Stimulated activated CD4-positive, alpha-beta T cell treated with anti-CD3 and anti-CD28 coated beads, Interleukin-2, amount 100 ng/mL, for 48 hours (primary cell): ENCODE measurements at places on chromosomes 3 and 15.
A peak's percentile ranks its signal among the peaks of the same experiment; 100 is the strongest.

DNA sequence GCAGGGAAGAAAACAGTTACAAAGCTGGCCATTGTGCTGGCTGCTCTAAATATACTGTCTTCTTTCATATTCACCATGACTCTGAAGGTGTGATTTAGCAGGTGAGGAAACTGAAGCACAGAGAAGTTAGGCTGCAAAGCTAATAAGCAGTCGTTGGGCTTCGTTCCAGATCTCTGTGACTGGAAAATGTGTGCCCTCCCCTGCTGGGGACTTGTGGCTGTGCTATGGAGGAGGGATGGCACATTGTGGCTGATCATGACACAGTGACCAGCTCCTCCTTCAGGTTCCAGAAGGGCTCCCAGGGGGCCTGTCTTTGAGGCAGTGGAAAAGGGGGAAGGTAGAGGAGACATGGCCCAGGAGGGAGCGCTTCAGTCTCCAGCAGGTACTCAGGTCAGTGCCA, 19.2 kb downstream of the PXK start:
- no peak for DNase-seq

DNA sequence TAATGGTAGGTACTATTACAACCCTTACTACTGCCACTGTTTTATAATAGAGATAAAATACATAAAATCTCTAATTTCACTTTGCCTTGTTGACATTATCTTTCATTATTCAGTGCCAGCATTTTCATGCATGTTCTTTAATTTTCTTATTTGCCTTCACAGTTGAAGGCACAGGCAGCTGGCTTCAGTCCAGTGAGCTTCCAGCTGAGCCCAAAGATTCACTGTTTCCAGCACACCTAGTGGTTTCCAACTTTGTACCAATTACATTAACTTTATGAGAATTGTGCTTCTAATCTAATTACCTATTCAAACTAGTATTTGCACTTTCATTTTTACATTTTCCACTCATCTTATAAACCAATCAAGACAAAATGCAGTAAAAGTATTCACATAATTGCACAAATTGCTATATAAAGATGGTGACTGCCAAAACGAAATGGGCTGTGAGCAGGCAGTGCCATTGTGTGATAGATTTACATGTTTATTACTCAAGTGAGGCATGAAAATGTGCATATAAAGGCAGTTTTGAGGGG, 228.3 kb downstream of the MFSD1 start:
- no peak for DNase-seq

GRCh38 chr15:29285386-29285785, 15.8 kb upstream of the NSMCE3 start:
- DNase-seq: no peak

DNA sequence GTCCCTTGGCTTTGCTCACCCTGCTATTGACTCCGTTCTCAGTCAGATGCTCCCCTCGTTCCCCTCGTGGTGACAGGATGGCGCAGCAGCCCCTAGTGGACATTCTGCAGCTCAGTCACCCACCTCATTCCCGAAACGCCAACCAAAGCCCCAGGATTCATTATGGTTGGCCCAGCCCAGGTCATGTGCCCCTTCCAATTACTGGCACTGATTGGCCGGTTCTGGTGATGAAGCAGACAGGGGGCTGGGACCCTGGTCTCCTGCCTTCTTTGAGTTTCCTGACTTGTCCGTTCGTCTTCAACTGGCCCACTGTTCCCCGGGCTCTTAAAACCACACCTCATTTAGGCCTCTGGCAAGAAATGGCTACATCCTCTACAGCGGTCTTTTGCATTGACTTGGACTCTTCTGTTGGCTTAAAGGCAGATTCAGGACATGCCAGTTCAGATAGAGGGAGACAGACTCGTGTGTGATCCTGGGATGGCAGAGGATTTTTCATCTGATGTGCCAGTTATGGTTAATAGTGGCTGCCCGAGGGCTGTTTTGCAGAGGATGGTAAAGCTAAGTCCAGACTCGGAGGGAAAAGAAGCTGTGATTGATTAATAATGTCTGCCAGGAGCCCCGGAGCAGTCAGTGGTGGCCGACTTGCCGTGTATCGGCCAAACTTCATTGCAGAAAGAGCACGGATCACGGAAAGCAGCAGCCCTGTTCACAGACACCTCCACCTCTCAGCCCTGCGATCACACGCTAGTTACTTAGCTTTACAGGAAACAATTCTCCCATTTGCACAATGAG, 37.8 kb downstream of the LSM3 start:
- DNase-seq: peak; percentile 41

GRCh38 chr3:160686955-160687535, 10.1 kb downstream of the ARL14 start:
- no peak for DNase-seq

DNA sequence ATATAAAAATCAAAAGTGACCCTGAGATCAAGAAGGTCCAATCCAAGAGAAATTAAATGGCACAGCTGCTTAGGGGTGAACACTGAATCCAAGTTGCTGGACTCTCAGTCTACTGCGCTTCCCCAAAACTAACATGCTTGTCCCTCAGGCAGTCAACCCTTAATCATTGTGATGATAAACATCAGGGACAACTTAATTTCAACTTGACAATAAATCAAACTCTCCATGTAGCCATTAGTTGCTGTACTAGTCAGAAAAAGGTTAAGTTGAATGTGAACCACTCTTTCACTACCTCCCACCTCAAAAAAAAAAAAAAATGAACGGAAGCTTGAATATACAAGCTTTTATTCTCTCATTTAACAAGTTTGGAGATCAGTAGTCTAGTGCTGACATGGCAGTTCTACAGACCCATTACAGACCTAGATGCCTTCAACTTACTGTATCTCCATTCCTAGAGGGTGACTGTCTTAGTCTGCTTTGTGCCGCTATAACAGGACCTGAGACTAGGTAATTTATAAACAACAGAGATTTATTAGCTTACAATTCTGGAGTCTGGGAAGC, 185.7 kb downstream of the FHIT start:
- no peak for DNase-seq

DNA sequence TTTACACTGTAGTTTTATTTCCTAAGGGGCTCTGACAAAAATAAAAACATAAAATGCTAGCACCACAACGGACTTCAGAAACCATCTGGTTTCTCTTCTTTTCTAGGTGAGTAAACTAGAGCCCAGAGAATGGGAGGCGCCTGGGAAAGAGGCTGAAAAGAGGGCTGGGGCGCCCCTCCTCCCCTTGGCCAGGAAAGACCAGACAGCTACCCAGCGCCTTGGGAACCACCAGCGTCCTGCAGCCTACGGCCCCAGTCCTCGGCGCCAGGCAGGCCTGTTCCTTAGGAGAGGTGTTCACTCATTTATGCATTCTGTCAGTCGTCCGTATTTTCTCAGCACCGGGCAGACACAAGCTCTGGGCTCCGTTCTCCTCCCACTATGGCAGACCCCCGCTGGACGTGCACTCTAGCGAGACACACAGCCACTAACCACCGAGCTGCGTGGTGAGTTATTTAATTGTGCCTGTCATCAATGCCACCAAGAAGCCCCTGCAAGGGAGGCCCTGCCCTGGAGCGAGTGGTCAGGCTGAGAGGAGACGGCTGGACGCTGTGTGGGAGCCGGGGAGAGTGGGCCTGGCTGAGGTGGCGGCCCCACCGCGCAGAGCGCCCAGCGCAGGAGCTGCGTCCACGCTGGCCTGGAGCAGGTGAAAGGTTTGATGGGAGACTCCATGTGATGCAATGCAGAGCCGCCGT, 294.4 kb downstream of the OCA2 start:
- no peak for DNase-seq

GRCh38 chr15:80991421-80991820, 1.8 kb upstream of the MESD start:
- DNase-seq: no peak

DNA sequence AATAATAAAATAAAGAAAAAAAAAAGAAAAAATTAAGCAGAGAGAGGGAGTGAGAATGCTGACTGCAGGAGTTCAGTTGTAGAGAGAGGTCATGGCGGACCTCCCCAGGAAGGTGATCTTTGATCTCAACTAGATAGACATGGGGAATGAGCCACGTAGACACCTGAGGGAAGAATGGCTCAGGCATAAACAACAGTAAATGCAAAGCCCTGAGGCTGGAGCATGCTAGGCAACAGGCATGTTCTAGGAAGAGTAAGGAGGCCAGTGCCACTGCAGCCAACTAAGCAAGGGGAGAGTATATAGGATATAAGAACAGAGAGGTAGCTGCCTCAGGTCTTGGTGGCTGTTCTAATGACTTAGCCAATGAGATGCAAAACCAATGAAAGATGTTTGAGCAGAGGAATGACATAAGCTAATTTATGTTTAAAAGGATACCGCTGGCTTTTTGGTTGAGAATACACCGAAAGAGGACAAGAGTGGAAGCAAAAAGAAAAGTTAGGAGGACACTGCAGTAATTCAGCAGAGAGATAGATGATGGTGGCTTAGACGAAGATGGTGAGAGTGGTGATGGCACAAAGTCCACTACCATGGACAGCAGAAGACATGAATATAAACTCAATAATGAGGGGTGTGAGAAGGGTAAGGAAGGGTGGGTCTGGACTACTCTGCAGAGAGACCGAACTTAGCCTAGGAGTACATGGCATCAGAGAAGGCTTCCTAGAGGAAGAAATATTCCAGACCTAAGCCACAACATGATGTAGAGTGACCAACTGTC, 174.6 kb downstream of the P3H2 start:
- DNase-seq: no peak

GRCh38 chr15:85745525-85746150, 49.1 kb downstream of the KLHL25 start:
- no peak for DNase-seq

GRCh38 chr3:144554889-144555288, 583.3 kb downstream of the DIPK2A start:
- DNase-seq: no peak

DNA sequence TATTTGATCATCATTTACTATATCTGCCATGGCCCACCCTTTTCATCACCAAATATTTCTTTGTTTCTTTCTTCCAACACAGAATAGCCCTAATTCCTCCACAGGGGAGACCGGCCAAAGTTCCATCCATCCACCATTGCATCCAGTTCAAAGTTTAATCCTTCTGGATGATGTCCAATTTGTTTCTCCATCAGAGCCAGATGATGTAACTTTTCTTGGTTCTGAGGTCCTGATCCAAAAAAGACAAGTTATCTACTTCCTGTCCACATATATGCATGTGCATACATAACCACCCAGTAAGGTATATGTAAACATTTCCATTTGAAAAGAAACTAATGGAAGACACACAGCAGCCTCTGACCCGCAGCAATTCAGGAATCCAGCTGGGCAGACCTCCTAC, 237.3 kb downstream of the SHOX2 start:
- DNase-seq: no peak

DNA sequence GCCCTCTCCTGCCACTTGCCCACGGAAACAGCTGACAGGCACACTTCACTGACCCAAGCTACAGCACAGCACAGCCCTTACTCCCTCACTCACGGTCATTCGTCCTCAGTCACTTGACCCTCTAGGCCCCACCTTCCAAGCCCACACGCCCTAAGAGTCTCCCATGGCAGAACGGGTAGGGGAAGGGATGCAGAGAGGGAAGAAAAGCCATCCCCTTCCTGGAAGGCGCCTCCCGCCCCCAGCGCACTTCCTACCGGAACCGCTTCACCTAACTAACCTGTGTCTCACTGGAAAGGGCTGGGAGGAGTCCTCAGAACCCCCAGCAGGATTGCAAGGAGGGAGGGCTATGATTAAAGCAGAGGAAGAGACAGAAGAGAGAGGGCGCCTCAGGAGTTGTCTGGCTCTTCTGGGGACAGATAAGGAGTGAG, 22.9 kb downstream of the EPHB3 start:
- no peak for DNase-seq

DNA sequence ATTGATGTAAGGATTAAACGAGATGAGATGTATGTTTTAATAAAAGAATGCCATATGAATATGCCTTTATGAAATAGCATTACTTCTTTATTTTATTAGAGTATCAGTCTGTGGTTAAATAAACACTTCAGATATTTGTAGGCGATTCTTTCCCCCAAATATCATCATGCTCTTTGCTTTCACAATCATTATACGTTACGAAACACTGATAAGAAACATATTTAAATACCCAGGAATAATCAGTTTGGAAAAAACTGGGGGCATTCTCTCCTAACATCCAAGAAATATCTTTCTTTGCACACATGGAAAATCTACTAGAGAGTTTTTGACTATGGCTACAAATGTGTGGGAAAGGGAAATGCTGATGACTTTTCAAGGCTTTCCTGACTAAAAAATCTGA, 4.4 kb upstream of the PLAAT1 start:
- no peak for DNase-seq

GRCh38 chr3:157429708-157430107, 6.9 kb upstream of the PTX3 start:
- DNase-seq: no peak

DNA sequence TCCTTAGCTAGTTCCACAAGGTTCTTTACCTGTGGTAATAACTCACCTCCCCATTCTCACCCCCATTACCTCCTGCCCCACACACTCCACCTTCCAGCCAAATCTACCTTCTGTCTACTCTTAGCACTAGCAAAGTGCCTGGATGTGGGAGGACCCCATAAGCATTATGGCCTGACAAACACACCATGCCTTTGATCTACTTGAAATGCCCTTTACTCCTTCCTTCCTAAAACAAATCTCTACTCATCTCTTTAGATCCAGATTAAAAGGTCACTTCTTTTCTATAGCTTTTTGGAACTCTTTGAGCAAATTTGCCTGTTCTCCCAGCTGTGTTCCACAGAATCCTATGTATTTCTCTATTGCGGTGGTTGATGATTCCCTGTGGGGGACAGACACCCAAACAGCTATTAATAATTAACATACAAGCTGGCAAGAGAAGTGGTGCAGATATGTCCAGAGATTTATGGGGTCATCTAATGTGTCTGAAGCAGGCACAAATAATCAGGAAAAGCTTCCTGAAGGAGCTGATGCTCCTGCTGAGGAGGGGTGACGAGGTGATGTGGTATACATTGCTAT, 34.0 kb downstream of the DGKG start:
- DNase-seq: no peak

DNA sequence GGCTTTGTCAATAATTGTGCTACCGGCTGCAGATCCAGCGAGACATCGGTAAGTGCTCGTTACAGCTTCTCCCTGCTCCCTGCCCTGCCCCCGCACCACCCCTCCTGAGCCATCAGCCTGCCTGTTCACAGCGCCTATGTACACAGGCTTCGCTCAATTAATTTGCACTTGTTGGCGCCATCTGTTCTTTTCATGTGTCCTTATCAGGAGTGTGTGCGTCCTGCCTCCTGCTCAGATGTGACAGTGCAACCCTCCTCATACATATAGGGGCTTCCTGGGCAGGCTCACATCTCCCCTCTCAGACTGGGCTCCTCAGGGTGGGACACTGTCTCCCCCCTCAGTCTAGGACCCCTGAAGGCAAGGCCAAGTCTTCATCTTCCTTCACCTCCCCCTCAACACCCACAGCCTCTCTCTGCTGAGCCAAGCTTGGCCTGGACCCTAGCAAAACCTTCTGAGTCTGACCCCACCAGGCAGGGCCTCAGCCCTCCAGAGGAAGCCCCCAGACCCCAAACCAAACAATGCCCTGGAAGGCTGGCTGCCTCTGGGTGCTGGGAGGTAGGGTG, 54.9 kb downstream of the CYP11A1 start:
- DNase-seq: no peak

GRCh38 chr15:95624100-95624499, 706.4 kb upstream of the NR2F2 start:
- DNase-seq: no peak

- DNase-seq: no peak
Measured at GRCh38 chr15:98405013-98405412, 243.3 kb upstream of the IGF1R start.

- no peak for DNase-seq
Measured at GRCh38 chr15:51263726-51264125, 74.7 kb downstream of the CYP19A1 start.

- no peak for DNase-seq
Measured at GRCh38 chr15:40593165-40593564, 884 bp upstream of the KNL1 start.

GRCh38 chr3:137762674-137763593, 1.2 kb upstream of the SOX14 start:
- no peak for DNase-seq
